AG04450 (cell line): ENCODE measurements at places on chromosomes 11 and 22.
A peak's percentile ranks its signal among the peaks of the same experiment; 100 is the strongest.

- DNase-seq = peak; percentile 39
Measured at GRCh38 chr11:60872961-60873524, 5.7 kb downstream of the ZP1 start.

DNA sequence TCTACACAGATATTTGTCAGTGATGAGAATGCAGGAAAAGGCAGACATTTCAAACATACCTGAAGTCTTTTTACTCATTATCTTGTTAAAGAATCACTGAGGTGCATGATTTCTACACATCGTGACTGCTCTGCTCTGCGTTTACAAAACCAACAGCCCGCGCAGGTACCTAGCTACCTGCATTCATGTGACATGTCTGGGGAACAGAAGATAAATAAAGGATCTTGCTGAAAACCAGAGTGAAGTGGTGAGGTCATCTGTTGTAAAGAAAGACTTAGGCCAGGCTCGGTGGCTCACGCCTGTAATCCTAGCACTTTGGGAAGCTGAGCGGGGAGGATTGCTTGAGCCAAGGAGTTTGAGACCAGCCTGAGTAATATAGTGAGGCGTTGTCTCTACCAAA is 15.7 kb downstream of the ASPHD2 start:
- DNase-seq = no peak

DNA sequence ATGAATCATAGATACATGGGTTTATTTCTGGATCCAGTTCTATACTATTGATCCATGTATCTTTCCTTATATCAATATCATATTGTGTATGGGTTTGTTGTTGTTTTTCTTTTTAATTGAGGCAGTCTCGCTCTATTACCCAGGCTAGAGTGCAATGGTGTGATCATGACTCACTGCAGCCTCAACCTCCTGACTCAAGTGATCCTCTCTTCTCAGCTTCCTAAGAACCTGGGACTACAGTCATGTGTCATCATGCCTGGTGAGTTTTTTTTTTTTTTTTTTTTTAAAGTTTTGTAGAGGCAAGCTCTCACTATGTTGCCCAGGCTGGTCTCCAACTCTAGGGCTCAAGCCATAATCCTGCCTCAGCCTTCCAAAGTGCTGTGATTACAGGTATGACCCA is 1589.4 kb upstream of the TENM4 start:
- DNase-seq = no peak

DNA sequence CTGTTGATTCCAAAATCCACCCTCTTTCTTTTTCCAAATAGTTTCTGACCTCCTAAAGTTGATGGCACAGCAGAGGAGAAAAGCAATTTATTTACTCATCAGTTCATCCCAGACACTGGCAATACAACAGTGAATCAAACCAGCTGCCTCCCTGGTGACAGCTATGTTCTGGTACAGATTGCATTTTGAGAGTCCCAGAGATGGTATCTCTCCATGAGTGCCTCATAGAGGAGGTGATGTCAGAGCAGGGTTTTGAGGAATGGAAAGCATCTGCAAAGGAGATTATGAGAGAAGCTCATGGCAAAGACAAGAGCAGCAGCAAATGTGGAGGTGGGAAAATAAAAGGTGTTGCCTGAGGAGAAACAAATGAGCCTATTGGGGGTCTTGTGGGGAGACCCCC is 377.2 kb downstream of the MN1 start:
- no peak for DNase-seq

- DNase-seq = no peak
Measured at GRCh38 chr11:36509201-36509639, 852 bp downstream of the TRAF6 start.

GRCh38 chr11:46451759-46452158 is 60.2 kb upstream of the CHRM4 start:
- no peak for DNase-seq

DNA sequence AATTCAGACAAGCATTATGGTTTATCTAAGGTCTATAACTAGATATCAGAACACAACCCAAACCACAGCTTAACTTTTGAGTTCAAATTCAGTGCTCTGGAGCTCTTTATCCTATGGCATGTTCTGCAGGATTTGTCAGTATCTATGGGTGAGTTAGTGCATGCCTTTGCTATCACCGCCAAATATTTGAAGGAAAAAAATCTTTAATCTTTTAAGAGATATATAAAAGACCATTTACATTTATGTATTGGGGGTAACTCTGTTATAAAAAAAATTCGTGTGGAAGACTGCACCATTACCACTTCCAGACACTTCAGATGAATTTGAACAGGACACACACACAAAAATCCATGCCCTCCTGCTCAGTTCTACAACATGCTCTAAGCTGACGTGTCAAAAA is 313.5 kb upstream of the CHORDC1 start:
- no peak for DNase-seq

DNA sequence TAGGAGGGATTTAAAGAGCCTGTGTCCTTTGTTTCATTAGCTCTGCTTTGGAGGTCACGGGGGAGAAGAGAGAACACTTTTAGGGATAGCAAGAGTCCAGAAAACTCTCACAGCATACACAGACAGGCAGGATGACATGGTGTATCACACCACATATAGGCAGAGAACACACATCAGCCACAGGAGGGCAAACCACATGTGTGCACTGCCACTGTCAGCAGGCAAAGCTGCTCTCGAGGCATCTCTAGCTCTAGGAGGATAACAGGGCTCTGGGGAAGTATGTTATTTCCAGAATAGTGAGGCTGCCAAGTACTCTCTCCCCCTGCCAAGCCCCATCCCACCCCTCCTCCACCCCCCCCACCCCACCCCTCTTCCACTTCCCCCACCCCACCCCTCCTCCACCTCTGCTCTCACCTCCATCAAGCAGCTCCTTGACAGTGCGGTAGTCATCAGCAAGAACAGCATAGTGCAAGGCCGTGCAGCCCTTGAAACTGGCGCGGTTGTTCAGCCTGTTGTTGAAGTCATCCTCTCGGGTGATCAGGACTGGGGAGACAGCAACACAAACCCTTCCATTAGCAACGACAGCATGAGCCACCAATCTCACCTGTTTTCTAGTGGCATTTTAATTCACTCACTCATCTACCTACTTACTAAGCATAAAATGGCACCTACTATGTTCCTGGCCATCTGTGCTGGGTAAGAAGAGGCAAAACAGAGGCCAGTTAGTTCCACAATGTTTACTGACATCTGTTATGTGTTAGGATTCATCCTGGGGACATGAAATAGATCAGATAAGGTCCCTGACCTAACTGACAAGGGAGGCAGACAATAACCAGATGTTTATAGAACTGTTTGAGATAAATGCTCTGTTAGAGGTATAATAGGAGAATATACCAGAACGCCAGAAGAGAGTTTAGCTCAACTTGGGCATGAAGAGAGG is 75.6 kb downstream of the CLPB start:
- DNase-seq = no peak

GRCh38 chr11:83156996-83157593 is at the start of gene PCF11:
Gene PCF11 (plus strand): TSS chr11:83157131. CDS start chr11:83157440, 309 bp downstream.
- DNase-seq = no peak

DNA sequence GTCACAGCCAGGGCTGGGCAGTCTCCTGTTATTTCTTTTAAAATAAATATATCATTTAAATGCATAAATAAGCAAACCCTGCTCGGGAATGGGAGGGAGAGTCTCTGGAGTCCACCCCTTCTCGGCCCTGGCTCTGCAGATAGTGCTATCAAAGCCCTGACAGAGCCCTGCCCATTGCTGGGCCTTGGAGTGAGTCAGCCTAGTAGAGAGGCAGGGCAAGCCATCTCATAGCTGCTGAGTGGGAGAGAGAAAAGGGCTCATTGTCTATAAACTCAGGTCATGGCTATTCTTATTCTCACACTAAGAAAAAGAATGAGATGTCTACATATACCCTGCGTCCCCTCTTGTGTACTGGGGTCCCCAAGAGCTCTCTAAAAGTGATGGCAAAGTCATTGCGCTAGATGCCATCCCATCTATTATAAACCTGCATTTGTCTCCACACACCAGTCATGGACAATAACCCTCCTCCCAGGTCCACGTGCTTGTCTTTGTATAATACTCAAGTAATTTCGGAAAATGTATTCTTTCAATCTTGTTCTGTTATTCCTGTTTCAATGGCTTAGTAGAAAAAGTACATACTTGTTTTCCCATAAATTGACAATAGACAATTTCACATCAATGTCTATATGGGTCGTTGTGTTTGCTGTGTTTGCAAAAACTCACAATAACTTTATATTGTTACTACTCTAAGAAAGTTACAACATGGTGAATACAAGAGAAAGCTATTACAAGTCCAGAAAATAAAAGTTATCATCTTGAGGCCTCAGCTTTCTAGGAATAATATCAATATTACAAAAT is 13.4 kb downstream of the OR51B4 start:
- peak; percentile 41 for DNase-seq
